ENCODE measurements at places on chromosomes 2 and 18.
A peak's percentile ranks its signal among the peaks of the same experiment; 100 is the strongest.

- DNase-seq: no peak
These were observed 990 bp upstream of the GDF7 start for GRCh38 chr2:20666005-20666303.

DNA sequence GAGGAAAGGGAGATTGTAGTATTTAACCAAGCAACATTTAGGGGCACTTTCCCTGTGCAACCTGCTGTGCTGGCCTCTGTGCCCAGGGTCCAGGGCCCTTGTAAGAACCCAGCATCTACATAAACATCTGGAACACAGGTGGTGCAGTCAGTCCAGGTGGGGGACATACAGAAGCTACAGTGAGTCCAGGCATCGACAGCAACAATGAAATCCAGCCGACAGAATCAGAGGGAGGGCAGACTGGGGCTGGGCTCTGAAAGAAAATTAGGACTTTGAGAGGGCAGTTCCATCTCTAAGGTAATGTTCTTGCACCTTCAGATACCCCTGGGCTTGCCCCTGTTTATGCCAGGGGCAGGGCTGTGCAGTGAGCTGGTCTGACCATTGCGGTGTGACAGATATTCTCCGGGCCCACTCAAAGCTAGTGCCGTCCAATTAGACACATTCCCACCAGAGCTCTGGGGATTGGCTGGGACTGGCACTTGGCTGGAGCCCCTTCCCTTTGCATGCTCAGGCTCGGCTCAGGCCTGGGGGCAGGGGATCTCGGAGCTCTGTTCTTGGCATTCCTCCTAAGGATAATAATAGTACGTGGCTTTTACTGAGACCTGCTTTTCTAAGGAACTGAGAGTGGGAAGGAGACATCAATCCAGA is 5.4 kb downstream of the LBH start:
- DNase-seq: no peak

DNA sequence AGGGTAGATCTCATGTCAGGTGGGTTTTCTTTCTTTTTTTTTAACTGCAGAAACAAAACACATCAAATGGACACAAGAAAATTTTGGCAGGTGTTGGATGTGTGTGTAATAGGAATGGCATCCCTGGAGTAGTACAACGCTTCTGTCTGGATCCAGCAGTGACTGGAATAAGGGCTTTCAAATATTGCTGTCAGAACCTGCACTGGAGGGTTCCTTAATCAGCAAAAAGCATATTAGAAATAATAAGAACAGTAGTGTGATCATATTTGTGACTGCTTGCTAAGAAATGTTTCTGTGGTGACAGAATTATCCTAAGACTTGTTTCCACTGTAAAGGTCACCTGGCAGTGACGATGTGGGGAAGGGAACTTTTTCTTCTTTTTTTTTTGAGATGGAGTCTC is 30.8 kb downstream of the CREG2 start:
- peak; percentile 84 for DNase-seq

- DNase-seq: no peak
These were observed 228.3 kb downstream of the SEPTIN10 start for GRCh38 chr2:109385506-109385905.

GRCh38 chr2:149587950-149588487 is 444 bp upstream of the MMADHC start:
- no peak for DNase-seq

Measured in foreskin keratinocyte (primary cell).